ENCODE measurements at places on chromosomes 1 and 21.

DNA sequence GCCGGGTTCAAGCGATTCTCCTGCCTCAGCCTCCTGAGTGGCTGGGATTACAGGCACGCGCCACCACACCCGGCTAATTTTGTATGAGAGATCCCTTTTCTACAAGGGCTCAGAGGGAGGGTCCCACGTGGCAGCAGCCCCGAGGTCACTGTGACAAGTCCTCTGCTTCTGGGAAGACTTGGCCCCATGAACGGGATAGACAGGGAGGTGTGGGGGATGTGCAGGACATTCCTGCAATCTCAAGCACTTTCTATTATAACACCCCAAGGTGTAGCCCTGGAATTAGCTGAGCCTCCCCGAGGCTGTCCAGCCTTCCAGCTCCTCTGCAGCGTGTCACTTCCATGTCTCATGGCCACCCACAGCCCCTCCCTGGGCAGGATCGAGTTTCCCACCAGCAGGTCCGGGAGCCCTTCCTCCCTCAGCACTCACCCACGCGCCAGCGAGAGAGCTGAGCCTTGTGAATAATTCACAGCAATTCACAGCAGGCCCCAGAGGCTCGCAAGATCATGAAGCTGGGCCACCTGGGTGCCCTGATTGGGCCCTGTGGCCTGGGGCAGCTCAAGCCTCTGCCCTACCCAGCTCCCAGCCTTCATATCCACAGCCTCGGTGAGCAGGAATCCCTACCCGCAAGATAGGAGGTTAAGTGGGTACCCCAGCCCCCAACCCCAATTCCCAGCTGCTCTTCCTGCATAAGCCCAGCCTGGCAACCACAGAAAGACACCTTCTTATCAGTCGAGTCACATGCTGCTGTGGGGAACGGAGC is 22.8 kb upstream of the RNU1-4 start:
- no peak for DNase-seq

- no peak for DNase-seq
These were observed 10.9 kb downstream of the CFAP107 start for GRCh38 chr1:12756768-12757413.

GRCh38 chr1:244963231-244963826 is 99.0 kb upstream of the HNRNPU start:
- no peak for DNase-seq

- DNase-seq, result no peak
These were observed 20.6 kb downstream of the MKNK1 start for GRCh38 chr1:46583494-46583893.

DNA sequence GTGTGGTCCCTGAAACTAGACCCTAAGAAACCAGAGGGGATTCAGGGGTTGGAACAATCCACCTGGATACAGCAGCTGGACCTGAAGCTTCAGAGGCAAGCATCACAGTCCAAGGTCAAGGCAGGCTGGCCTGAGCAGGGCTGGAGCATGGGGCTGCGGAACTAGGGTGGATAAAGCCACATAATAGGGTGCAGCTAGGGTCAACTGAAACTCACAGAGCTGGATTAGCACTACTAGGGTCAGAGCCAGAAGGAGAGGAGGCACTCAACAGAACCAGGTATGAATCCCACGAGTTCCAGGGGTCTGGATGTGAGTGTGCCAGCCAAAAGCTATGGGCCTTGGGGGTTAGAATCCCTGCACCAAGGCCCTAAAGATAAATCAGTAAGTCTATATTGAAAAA is 231.0 kb upstream of the KIAA0040 start:
- no peak for DNase-seq

GRCh38 chr1:79738101-79738500 is 731.6 kb upstream of the ADGRL4 start:
- no peak for DNase-seq

DNA sequence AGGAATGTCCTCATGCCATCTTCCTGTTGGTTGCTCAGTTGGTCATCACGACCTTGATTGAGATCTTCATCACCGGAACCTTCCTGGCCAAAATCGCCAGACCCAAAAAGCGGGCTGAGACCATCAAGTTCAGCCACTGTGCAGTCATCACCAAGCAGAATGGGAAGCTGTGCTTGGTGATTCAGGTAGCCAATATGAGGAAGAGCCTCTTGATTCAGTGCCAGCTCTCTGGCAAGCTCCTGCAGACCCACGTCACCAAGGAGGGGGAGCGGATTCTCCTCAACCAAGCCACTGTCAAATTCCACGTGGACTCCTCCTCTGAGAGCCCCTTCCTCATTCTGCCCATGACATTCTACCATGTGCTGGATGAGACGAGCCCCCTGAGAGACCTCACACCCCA is 42.9 kb downstream of the KCNJ15 start:
- DNase-seq, result no peak

DNA sequence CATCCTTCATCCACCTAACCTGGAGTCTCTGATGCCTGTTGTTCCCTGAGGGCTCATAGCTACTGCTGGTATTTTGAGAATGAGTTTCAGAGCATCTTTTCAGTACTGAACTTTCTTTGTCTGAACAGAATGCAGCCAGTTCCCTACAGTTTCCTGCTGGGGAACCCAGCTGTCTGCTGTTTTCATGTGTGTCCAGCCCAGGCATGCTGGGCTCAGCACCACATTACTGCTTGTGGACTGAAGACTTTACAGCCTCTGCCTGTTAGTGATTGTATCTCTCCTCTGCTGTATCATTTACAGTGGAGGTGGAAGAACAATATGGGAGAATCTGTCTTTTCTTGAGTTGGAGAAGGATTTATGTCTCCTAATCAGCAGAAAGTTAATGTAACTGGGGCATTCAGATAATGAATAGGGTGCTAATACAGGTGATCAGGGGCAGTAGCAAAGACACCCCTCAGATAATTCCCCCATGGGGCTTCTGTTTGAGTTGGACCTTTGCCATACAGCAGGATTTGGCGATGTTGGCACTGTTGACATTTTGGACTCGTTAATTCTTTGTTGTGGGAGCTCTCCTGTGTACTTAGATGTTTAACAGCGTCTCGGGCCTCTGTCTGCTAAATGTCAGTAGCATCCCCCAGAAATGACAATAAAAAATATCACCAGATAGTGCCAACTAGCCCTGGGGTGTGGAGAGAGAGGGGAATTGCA is 207.7 kb downstream of the HHAT start:
- no peak for DNase-seq

DNA sequence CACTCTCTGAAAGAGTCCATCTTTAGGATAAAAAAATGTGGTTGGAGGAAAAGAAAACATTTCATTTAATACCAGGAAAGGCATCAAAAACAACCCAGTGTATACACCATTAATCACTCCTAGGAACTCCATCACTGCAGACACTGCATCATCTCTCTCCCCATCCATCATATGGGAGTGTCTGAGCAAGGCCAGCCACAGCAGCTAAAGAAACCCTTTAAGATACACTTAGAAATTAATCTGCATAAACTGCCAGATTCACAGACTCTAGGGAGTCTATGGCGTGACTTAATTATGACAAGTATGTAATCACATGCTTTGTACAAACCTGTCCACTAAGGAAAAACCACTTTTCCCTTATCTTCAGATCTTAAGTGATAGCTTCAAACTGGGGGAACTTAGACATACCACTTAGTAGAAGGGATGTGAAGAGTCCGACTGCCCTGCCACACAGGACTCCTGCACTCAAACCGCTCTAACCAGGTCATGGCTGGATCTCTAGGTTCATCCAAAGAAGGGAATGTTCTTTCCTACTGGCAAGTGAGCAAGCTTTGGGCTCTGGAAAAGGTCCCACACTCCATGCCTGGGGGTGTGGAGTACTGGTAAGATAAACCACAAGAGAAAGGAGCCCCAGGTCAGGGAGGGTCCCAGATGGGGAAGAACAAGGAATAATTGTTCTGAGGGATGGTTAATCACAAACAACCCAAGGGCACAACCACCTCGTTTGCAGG is 61.0 kb upstream of the C8B start:
- no peak for DNase-seq

DNA sequence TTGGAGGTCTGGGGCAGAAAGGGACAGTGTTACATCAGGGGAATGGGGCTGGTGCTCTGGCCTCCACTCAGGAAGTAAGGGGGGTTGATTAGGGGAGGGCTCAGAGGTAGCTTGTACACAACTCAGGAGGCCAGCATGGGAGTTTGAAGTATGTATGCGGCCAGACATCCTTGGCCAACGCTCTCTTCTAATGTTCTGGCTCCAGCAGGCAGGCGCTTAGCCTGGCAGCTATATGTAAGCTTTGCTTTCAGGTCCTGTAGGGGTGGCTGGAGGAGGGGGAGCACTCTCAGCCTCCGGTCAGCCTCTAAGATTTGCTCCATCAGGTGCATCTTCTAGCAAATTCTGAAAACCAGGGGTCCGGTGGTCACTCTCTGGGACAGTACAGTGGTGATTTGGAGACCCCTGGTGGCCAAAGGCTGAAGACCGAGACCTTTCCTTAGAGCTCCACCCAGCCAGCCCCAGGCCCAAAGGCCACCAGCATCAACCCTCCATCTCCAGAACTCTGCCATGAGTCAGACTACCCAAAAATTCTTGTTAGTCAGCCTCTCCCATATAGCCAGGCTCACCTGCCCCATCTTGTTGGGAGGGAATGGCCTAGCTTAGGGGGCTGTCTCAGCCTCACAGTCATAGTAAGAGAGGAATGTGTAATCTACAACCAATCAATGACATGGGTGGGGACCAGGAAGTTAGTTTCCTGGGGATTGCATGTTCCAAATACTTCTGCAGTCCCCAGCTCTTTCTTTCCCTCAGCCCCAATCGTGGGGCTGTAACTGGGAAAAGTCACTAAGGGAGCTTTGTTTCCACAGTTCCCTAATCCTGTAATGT is 9.7 kb upstream of the COL8A2 start:
- DNase-seq, result no peak

DNA sequence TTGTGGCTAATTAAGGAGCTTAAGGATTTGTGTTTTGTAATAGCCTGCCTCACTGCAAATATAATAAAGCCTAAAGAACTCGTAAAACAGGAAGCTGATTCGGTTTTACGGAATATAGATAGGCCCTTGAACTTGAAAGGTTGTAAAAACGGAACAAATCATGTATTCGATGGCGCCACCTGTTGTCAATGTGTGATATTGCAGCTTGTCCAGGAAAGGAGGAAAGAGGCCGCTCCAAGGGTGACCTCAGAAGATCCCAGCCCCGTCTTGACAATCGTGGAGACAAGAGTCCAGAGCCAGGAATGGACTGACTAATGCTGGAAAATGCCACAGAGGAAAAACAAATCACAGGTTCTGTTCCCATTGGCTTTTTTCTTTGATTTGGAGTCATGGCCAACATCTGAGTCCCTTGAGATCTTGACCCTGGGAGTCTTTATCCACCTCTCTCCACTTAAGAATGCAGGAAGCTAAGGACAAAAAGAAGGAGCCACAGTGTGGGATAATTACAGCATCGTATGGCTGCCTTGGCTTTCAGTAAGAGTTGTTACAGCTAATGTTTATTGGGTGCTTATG is 7.0 kb upstream of the IGSF21 start:
- no peak for DNase-seq

DNA sequence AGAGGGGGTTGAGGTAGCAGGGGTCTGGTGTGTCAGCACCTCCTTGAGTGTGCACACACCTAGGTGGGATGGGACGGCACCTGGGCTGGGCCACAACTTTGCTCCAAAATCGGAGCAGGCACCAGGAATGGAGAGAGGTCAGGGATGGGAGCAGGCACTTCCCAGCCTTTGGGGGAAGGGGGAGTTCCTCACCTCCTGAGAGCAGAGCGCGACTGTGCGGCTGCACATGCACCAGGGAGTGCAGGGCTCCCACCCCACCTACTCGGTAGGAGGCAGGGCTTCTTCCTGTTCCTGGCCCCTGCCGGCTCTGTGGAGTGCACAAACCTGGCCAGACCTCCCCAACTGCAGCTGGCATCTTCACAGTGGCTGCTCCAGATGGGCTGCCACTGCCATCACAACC is 399.3 kb downstream of the NCAM2 start:
- DNase-seq, result no peak
